Spleen (tissue), 13 donors: ENCODE measurements at places on chromosomes 7 and 10.
A peak's percentile ranks its signal among the peaks of the same experiment; 100 is the strongest.

GRCh38 chr7:80729591-80730320, 91.3 kb downstream of the CD36 start:
- no peak for DNase-seq

DNA sequence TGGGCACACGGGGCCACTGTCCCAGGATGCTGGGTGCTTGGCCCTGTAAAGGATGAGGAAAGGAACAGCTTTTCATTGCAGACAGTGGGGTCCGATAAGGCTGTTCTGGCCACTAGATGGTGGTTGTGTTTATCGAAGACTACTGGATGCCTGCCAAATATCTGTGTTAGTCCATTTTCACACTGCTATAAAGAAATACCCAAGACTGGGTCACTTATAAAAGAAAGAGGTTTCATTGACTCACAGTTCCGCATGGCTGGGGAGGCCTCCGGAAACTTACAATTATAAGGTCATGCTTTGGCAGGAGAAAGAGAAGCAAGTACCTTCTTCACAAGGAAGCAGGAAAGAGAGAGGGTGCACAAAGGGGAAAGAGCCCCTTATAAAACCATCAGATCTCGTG, 32.2 kb upstream of the GARS1 start:
- no peak for DNase-seq

DNA sequence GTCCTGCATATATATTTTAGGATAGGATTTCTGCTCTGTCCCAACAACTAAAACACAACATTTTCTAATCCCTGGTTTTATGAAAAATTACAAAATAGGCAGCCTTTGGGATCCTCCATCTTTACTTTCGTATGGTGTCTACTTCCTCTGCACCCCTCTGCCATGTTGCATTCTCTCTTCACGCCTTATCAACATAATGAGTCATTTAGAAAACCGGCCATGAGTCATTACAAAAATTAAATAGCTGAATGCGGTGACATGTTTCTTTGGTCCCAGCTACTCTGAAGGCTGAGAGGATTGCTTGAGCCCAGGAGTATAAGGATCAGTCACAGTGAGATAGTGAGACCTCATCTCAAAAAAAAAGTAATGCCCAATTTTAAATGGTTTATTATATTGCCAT, 148.1 kb upstream of the CELF2 start:
- DNase-seq = no peak

DNA sequence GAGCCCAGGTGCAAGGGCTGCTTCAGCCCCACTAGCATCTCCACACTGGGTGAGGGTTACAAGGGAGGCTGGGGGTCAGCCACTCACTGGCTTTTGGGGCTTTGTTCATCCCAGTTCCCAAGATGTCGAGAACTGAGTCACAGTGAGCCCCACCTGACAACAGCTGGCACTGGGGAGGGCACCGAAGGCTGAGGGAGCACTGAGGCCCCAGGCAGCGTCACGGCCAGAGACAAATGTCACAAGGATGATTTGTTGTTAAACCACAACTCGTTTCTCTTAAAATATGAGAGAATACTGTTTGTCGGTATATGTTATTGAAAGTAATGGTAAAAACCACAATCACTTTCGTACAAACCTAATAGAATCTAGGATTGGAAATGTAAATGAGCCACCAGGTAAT, 219.9 kb downstream of the CELF2 start:
- no peak for DNase-seq

DNA sequence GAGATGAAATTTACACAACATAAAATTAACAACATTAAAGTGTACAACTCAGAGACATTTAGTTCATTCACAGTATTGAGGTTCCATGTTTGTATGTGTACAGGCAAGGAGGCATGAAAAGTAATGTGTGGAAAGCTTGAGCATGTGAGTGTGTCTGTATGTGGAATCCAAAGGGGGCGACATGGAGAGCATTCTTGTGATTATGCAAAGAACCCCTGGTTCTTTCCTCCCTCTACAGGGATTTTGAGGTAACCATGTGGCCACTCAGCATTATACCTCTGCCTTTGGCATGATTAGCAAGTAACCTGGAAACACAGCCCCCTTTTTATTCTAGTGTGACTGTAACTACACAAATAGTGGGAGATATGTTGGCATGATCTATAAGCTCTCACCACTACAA, 21.0 kb downstream of the OR2F1 start:
- no peak for DNase-seq

GRCh38 chr10:88512599-88512998, 70.5 kb downstream of the RNLS start:
- DNase-seq = no peak

GRCh38 chr7:143460271-143460979, 17.2 kb downstream of the TAS2R60 start:
- DNase-seq = no peak

GRCh38 chr10:105793071-105793470, 1152.0 kb downstream of the SORCS3 start:
- no peak for DNase-seq

GRCh38 chr7:135185471-135186260, 15.2 kb upstream of the CYREN start:
- peak; percentile 66 for DNase-seq

GRCh38 chr10:30999070-30999712, 32.5 kb downstream of the ZNF438 start:
- no peak for DNase-seq

- no peak for DNase-seq
Observed at GRCh38 chr7:121547544-121548092, 151.5 kb upstream of the FAM3C start.

DNA sequence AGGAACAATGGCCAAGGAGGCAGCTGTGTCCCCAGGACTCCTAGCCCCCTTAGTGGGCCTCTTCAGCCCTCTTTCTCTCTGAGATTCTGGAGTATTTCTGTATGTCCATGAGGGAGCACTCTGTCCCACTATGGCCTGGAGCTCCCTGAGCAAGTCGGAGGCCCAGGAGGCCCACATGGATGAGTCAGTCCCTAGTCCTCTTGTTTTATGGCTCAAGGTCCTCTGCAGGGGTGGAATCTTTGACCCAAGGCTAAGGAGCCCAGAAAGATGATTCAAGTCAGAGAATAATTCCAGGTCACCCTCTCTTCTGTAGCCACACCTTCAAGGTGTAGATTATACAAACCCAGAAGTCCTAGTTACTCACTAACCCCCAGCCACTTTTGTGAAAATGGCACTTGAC, 125.6 kb downstream of the PLXNA4 start:
- DNase-seq = no peak

- no peak for DNase-seq
Observed at GRCh38 chr10:112507988-112508387, 61.0 kb downstream of the VTI1A start.

DNA sequence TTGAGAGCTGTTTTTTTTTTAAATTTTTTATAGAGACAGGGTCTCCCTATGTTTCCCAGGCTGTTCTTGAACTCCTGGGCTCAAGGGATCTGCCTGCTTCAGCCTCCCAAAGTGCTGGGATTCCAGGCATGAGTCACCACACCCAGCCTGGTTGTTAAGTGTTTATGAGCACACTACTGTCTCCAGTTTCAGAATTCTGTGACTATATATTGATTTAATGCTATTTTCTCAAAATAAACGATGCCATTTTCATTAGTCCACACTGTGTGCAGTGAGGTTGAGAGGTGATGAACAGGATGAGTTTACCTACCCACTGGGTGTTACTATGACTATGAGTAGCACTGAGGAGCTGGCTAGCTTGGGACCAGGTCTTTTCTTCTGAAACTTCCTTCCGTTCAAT, 110.9 kb upstream of the FAM180A start:
- no peak for DNase-seq

DNA sequence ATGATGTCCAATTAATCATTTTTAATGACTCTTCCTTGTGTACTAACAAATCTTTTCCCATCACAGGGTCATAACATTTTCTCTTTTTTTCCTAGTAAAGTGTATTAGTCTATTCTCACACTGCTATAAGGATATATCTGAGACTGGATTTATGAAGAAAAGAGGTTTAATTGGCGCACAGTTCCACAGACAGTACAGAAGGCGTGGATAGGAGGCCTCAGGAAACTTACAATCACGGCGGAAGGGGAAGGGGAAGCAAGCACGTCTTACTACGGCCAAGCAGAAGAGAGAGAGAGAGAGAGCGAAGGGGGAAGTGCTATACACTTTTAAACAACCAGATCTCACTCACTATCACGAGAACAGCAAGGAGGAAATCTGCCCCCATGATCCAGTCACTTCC, 359.4 kb upstream of the NFE2L3 start:
- no peak for DNase-seq

GRCh38 chr10:80442879-80443278, 11.2 kb upstream of the TSPAN14 start:
- DNase-seq = no peak

- DNase-seq = peak; percentile 73
Observed at GRCh38 chr7:157272351-157273207, 64.2 kb upstream of the DNAJB6 start.

GRCh38 chr10:13831711-13832141, 245.0 kb downstream of the PRPF18 start:
- no peak for DNase-seq

DNA sequence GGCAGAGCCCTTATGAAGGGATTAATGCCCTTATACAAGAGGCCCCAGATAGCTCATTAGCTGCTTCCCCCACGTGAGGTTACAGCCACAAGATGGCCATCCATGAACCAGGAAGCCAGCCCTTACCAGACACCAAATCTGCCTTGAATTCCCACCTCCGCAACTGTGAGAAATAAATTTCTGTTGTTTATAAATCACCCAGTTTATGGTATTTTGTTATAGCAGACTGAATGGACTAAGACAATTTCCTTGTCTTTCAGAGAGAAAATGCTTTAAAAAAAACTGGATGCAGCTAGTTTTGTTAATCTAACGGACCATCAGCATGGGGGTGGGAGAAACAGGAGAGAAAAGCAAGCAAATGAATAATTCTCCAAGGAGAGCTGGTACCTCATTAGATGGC, 36.5 kb downstream of the CBX3 start:
- DNase-seq = no peak

DNA sequence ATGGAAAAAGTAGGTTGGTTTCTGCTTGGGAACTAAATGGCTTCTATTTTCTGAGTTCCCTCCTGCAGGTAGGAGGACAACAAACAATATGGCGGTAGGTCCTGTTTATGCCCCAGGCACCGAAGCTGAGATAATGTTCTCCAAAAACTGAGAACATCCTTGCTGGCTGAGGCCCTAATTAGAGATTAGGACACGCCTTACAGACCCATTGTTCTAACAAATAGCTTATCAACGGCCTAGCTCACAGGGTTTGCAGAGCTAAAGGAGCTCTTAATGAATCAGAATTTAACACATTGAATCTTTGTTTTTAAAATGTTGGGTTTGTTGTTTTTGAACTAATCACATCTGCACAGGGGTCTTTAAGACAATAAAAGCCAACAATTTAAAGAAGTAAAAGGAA, 37.0 kb downstream of the HTR5A start:
- DNase-seq = no peak

DNA sequence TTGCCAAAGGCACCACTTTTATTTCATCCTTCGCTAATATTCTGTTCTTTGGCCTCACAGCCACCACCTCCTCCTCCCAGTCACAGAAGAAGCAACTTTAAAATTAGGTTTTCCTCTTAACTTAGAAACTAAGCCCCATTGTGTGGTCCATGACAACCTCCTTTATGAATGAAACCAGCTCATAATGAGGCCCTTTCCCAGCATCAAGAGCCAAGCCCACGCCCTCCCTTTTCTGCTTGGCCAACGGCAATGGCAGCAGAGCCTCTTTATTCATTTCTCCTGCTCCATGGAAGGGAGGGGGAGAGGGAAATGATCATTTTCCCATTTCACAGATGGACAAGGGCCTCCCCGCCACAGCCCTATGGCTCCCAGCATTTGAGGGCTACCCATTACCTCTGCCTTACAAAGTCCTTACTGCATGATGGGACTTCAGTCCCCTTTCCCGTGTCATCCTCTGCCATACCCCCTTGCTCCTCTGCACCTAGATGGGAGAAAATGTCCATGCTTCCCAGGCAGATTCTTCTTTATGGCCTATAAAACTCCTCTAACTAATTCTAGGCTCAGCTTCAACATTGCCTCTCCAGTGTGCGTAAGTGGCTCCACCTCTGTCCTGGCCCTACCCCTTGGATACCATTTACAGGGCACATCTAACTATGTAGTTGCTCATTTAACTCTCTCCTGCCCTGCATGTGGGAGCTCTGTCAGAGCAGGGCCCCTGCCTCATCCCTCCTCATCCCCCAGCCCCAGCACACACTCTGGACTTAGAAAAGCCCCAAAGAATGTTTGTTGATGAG, 475.5 kb downstream of the RPS24 start:
- no peak for DNase-seq

- no peak for DNase-seq
Observed at GRCh38 chr7:135682191-135682590, 19.9 kb downstream of the STMP1 start.

DNA sequence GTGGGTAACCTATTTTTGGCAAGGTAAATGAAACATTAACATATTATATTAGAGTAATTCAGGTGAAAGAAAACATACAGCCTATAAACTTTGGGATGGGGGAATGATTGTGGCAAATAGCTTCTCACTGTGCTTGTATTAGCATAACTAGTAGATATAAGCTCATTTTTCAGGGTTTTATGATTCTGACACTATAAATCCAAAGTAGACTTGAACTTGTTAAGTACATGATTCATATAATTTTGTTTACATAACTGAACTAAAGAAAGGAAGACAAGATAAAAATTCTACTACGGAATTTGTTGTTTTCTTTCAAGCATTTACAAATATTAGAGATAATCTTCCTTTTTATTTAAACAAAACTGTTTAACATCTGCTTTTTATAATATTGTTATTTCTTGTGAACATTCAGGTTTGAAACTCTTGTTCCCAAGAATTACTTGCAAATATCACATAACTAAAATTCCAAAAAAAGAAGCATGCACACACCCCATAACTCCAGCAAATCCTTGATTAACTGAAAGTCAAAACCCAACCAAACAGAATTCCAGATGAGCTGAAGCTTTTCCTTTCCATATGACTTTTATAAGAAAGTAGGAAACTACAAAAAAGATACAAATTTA, 142.3 kb downstream of the JAZF1 start:
- no peak for DNase-seq

DNA sequence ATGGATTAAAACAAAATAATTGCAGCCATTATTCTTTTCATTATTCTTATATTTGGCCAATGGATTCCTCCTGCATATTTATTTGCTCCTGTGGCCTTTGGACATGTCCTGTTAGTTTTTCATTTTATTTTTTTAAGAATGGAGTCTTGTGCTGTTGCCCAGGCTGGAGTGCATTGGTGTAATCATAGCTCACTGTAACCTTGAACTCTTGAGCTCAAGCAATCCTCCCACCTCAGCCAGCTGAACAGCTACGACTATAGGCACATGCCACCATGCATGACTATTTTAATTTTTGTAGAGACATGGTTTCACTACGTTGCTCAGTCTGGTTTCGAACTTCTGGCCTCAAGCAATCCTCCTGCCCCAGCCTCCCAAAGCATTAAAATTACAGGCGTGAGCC, 42.7 kb upstream of the SRI start:
- DNase-seq = no peak

GRCh38 chr7:601036-601594, 81.5 kb upstream of the PDGFA start:
- peak; percentile 82 for DNase-seq

GRCh38 chr7:32905175-32905662, 13.7 kb upstream of the KBTBD2 start:
- DNase-seq = no peak
